ENCODE measurements at places on chromosomes 11 and 22.

DNA sequence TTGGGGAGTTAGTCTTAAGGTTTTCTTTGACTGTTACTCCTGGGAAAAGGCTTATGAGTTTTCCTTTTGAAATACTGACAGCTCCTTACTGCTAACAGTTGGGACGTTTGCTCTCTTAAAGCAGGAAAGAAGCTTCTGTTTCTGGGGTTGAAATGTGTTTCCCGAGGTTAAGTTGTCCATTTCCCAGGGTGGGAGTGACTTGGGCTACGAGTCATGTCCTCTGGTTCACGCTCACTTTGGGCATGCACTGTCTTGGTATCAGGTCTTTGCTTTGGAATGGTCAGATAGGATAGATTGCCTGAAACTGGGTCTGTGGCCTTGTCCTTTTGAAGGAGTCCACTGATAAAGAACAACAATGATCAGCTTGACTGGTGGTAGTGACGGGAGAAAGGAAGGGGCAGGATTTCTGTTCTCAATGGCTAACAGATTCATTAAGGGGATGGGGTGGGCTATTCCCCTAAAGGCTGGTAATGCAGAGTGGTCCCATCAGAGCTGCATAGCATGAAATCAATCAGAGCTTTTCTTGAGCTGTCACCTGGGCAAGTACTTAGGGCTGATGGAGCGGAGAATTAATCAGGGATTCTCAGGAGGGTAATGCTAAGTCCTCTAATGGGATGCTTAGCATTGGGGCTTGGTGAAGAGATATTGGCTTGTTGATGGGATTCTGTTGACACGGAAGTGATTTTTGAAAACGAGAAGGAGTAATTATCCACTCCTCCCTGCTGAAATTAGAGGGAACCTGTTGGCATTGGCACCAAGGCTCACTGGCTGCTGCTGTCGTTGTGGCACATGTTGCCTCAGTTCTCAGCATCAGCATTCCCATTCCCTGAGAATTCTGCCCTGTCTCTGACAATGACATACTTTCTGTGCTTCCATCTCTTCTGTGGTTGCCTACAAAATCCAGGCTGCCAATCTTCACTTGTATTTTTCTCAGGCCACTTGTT is 81.6 kb downstream of the TEAD1 start:
- no peak for DNase-seq

DNA sequence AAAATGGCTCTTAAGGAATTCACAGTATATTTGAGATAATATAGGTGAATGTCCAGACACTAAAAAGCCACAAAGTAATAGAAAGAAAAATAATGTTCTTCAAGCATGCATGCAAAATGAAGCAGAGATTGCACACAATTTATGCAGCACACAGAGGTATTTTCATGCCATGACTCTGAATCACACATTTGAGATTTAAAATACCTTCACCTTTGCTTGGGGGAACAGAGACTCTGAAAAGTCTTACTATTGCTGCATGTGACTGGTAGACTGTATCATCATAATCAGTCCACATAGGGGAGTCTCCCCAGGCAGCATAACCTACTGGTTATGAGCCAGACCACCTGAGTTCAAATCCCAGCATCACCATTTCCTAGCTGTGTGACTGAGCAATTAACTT is 96.2 kb downstream of the RCN1 start:
- no peak for DNase-seq

DNA sequence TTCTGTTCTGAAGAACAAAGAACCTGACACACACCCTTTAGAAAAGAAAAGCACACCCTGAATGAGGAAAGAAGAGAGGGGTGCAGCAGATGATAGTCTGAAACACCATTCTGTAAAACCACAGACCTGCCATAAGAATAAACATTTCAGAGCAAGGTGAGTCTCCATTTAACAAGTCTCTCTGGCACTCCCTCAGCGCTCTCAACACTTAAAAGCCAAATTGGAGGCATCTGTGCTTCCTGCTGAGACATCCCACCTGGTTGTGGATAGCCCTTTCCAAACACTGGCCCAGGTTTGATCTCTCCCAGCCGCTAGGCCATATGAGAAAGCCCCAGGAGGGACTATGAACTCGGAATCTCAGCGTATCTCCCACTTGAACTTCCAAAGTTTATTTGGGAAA is 36.3 kb downstream of the ETS1 start:
- no peak for DNase-seq

- DNase-seq, result no peak
Measured at GRCh38 chr11:7098235-7098832, 9.5 kb downstream of the RBMXL2 start.

- DNase-seq, result no peak
Measured at GRCh38 chr11:69388661-69389060, 92.8 kb upstream of the LINC01488 start.

DNA sequence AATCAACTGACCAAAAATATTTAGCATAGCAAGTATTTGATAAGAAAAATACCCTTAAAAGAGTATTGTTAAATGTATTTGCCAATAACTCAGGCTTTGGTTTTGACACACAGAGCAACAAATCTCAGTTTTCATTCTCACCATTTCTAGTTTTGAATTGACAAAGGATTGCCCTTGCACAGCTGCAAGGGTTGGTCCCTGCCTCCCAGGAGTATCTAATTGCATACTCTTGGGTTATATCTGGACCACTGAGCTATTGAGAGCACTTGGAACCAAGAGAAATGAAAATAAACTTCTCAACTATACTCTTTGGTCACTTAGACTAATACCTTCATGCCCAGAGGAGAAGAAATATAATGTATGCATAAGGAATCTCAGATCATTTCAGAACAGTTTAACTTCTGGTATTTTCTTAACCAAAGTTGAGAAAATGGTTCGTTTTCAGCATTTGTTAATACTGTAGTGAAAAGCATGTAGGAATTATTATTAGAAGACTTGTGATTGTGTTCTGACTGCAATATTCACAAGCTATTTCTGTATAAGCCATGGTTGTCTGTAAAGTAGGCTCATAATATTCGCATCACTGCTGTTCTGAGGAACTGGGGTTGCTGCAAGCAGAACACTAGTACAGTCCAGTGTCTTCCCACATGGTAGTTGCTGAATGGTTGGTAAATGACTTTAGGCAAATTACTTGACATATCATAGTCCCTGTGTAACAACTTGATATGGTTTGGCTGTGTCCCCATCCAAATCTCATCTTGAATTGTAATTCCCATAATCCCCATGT is 7.9 kb downstream of the C2CD3 start:
- no peak for DNase-seq

- no peak for DNase-seq
Measured at GRCh38 chr11:43723617-43724016, 43.1 kb downstream of the HSD17B12 start.

- DNase-seq, result no peak
Measured at GRCh38 chr22:37639771-37640590, 512 bp downstream of the SH3BP1 start.

DNA sequence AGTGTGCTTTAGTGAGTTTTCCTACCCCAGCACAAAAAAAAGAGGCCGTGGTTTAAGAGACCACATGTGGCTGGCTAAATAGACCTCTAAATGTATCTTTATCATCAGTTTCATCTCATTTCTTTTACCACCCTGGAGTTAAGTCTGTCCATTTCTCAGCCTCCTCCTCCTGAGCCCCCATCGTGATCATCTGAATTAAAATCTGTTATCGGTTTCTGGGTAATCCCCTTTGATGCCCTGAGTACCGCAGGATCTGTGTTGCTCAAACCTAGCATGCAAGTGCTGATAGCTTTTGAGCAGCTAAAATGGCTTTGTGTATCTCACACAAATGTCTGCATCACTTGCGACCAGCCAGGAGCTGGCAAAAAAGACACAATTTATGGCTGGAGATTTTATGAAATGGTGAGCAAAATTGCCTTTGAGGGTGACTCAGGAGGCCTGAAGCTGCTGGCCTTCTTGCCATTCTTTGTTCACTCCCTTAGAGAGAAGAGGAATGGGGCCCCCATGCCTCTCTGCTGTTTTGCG is 236.5 kb downstream of the NTM start:
- DNase-seq, result no peak

GRCh38 chr22:47196881-47197772 is 434.7 kb downstream of the TBC1D22A start:
- DNase-seq, result no peak

- DNase-seq, result no peak
Measured at GRCh38 chr11:130706572-130706971, 209.7 kb downstream of the SNX19 start.

GRCh38 chr11:66494935-66495334 is 14.7 kb downstream of the DPP3 start:
- no peak for DNase-seq

GRCh38 chr11:73478737-73479347 is 102.6 kb downstream of the RELT start:
- DNase-seq, result no peak

DNA sequence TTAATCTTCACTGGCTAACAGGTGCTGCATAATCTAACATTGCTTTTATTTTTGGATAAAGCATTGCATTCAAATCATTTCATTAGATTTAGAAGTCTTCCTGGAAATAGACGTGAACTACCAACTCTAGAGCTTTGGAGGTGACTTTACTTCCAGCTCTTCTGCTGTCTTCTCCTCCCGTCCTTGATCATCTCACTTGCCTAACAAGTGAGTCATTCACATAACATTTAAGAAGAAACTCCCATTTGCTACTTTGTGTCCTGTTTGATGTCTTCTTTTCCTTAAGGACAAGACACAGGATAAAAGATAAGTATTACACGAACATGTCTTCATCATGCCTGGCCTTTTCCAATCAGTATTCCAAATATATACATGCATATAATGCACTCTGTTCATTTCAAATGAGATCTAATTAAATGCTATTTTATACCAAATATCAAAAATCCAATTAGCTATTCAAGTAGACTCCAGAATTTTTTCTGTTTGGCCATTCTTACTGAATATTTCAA is 88.3 kb downstream of the BDNF start:
- DNase-seq, result no peak

GRCh38 chr11:118581057-118581456 is 8.8 kb downstream of the ARCN1 start:
- no peak for DNase-seq

- no peak for DNase-seq
Measured at GRCh38 chr22:46851311-46851710, 88.9 kb downstream of the TBC1D22A start.

DNA sequence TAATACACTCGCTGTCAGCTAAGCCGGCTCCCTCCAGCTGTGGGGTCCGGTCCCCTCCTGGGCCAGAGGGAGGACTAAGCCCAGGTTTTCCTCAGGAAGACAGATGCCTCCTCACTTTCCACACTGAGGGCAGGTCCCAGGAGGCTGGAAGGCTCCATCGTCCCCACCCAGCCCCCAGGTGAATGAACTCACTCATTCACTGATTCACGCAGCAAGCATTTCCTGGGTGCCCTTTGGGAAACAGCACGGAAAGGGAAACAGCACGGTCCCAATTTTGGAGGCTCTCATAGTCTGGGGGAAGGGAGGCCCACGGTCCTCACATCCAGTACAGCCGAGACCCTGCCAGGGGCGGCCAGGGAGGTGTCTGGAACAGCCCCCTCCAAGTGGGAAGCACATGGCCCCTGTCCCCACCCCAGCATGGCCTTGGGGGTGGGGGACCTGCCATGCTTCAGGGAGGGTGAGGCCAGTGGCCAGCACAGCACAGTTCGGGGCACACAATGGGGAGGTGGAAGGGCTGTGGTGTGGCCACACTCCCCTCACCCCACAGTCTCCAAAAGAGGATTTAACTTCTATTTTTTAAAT is 9.3 kb upstream of the TH start:
- no peak for DNase-seq

- no peak for DNase-seq
Measured at GRCh38 chr11:72233056-72233772, 8.6 kb downstream of the INPPL1 start.

GRCh38 chr11:65551572-65552387 is 6.4 kb downstream of the LTBP3 start:
- peak; percentile 83 for DNase-seq

GRCh38 chr22:21916309-21916918 is 36.2 kb downstream of the PPM1F start:
- DNase-seq, result no peak

GRCh38 chr11:6650104-6650503 is 5.5 kb downstream of the DCHS1 start:
- no peak for DNase-seq

- no peak for DNase-seq
Measured at GRCh38 chr22:30357650-30358215, 926 bp downstream of the CCDC157 start.

- DNase-seq, result no peak
Measured at GRCh38 chr22:36360871-36361383, 26.8 kb downstream of the MYH9 start.

DNA sequence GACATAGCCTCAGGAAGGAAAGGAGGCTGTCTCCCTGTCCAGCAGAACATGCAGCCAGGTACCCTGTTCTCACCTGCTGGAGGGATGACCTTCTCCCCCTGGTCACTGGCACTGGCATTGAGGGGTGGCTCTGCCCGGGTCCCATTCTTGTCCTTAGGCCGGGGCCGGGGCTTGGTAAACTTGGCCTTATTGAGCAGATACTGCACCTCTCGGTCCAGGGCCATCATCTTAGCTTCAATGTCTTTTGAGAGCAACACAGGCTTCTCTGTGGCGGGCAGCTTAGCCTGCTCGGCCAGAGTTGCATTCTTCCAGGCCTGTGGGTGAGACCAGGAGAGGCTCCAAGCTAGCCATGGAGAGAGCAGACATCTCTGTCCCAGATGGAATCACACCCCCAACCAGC is 10.5 kb downstream of the HYOU1 start:
- DNase-seq, result no peak

DNA sequence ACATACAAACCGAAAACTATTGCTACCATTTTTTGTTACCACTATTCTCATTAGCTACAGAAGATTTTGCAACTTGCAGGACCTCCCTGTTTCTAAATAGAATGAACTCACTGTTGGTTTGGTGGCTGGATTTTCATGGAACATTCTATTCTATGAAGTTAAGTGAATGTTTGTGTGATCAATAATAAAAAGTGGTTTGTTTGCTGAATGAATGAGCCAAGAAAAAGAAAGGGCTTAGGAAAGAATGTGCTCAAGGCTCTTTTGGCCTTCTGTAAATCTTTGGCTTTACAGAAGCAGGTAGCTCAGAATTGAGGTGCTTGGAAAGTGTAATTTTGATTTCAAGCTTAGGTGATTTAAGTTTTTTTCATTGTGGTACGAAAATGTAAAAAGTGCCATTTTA is 5.9 kb upstream of the SCGB1D2 start:
- DNase-seq, result no peak

GRCh38 chr11:898540-899190 is 11.9 kb downstream of the CHID1 start:
- DNase-seq, result no peak

DNA sequence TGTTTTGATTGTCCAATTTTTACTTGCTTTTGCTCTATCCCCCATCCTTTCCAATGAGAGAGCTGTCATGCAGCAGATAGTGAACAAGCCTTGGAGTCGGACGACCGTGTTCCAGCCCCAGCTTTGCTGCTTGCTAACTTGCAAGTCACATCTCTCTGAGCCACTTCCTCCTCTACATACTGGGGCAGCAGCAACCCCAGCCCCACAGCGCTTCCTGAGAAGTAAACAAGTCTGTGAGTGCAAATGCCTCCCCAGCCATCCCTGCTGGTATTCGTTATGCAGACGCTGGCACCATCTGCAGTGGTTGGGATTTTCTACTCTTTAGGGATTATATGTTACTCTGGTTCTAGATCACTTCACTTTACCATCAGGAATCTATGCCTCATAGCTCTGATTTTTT is 35.0 kb downstream of the TPBGL start:
- DNase-seq, result peak; percentile 66
